Head of caudate nucleus (tissue), 42 donors: ENCODE measurements at places on chromosomes 12 and 14.

- no peak for DNase-seq
These were observed 42.3 kb upstream of the CSRP2 start for GRCh38 chr12:76921100-76921471.

DNA sequence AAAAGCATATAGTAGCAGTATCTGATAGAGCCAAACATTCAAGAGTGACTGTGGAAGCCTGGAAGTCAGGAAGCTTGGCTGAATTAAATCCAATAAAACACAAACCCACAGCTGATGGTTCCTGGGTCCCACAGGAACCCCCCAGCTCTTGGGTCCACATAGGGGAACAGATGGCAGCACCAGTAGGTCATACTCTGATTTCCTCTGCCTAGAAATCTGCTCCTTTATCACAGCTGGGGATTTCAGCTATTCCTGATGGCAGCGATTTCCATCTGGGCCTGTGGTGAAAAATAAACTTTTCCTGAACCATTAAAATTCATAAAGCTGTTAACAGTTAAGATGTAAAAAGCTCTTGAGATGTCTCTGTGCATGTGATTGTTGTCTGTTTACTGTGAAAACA is 202.0 kb upstream of the FRMD6 start:
- DNase-seq = no peak

GRCh38 chr14:28243600-28243999 is 523.0 kb upstream of the FOXG1 start:
- DNase-seq = no peak

- DNase-seq = peak; percentile 50
These were observed 98.4 kb downstream of the APAF1 start for GRCh38 chr12:98743362-98743953.

GRCh38 chr14:75543253-75543652 is 21.0 kb downstream of the BATF start:
- no peak for DNase-seq

DNA sequence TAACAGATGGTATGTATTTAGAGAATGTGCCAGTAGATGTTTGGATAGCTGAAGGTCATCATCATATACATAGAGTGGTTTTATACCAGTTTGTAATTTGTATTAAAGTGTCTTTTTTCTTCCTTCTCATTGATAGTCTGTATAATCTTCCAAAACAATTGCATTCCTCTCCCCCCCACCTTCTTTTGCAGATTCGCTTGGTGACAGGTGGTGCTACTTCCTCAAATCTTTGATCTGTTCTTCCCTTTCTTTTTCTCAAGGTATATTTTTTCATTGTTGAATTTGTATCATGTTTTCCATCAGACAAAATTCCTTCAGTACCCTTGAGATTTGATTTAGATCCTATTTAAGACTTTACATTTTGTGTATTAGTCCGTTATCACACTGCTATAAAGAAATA is 15.0 kb downstream of the TBC1D15 start:
- DNase-seq = no peak

GRCh38 chr12:116910645-116911451 is at the start of gene FBXW8:
FBXW8 (plus strand) TSS chr12:116910950; CDS start chr12:116911038, 88 bp downstream.
- DNase-seq = peak; percentile 35

- no peak for DNase-seq
These were observed 5.2 kb downstream of the OR4E1 start for GRCh38 chr14:21668377-21668776.

- no peak for DNase-seq
These were observed 582.6 kb downstream of the ALG10 start for GRCh38 chr12:34604631-34605509.

DNA sequence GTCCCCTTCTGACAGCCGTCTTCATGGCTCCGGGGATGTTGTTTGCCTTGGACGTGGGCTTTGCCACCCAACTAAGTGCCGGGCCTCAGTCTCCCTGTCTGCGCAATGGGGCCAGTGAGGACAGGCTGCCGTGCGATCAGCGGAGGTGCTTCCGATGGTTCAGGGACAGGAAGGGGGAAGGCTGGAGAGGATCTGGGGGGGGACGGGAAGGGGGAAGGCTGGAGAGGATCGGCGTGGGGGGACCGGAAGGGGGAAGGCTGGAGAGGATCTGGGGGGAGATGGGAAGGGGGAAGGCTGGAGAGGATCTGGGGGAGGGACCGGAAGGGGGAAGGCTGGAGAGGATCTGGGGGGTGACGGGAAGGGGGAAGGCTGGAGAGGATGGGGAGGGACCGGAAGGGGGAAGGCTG is 3.4 kb downstream of the MMP17 start:
- DNase-seq = no peak

GRCh38 chr14:95025218-95025617 is 132.1 kb downstream of the DICER1 start:
- no peak for DNase-seq

DNA sequence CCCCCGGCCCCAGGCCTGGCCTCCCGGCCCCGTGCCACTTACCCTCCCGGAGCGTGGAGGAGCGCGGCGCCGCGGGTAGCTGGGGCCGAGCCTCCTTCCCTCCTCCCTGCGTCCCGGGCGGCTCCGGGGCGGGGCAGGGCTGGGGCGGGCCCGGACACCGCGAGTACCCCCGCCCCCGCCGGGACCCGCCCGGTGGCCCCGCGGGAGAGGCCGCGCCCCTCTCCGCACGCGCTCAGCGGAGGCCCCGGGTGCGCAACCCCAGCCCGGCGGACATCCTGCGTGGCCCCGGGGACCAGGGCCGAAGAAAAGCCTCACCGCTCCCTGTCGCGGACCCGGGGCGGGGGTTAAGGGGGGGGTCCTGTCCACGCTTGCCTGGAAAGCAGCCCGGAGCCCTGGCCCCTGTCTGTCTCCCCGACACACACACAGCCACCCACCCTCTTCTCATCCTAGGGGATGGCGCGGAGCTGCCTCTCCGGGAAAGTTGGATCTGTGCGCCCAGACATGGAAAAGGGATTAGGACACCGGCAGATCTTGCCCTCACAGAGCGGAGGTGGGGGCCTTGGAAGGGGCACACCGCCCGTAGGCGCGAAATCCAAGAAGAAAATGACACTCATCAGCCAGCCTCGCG is at the start of gene SYNE3:
Gene SYNE3, minus strand, starts transcription at position 97 of the 628 bp plus-strand sequence. CDS start 40,829 bp downstream, outside the sequence.
- DNase-seq = peak; percentile 42

- DNase-seq = no peak
These were observed 2.1 kb upstream of the GPD1 start for GRCh38 chr12:50101663-50102062.

DNA sequence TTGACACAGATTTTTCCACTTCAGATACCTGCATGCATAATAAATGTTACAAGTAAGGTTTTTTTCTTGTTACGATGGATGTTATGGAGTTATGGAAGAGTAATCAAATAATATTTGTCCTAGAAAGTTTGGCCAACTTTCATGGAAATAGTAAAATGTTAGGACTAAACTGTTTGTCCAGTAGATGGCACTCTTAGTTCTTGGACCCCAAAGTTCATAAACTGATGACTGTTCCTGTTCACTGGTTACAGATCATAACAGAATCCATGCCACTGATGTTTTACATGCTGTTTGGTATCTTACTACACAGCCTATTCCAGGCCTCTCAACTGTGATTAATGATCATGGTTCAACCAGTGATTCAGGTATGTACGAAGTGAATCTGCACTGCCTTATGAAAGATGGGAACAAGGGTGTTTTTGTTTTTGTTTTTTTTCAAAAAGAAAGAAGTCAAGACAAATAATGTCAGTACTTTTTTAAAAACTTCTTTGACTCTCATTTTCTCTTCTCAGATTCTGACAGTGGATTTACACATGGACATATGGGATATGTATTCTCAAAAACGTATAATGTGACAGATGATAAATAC is 48.8 kb upstream of the SLCO1C1 start:
- no peak for DNase-seq

- DNase-seq = peak; percentile 88
These were observed 3.0 kb downstream of the LTBP2 start for GRCh38 chr14:74608959-74609611.

DNA sequence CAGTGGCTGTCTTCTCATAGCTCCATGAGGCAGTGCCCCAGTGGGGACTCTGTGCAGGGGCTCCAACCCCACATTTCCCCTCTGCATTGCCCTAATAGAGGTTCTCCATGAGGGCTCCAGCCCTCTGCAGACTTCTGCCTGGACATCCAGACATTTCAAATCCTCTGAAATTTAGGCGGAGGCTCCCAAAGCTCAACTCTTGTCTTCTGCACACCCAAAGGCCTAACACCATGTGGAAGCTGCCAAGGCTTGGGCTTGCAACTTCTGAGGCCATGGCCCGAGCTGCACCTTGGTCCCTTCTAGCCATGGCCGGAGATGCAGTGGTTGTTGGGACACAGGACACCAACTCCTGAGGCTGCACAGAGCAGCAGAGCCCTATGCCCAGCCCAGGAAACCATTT is 20.5 kb upstream of the PPP2R5C start:
- DNase-seq = no peak

GRCh38 chr12:127546721-127547505 is 720.1 kb upstream of the TMEM132C start:
- DNase-seq = no peak

DNA sequence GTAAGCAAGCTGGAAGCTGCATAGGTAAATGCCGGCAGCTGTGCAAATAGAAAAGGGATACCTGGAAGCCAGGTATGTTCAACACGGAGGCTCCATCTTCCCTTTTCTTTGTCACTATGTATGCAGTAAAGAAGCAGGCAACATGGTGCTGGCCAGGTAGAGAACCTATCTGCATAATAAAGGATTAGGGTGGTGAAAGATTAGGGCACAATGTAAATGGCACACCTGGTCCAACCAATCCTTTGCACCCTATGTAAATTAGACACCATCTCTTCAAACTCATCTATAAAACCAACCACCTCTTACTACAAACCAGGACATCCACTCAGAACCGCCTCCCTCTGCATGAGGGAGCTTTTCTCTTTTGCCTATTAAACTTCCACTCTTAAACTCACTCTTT is 32.3 kb downstream of the RPS29 start:
- DNase-seq = no peak

GRCh38 chr12:42958291-42958674 is 368.7 kb upstream of the PRICKLE1 start:
- no peak for DNase-seq

DNA sequence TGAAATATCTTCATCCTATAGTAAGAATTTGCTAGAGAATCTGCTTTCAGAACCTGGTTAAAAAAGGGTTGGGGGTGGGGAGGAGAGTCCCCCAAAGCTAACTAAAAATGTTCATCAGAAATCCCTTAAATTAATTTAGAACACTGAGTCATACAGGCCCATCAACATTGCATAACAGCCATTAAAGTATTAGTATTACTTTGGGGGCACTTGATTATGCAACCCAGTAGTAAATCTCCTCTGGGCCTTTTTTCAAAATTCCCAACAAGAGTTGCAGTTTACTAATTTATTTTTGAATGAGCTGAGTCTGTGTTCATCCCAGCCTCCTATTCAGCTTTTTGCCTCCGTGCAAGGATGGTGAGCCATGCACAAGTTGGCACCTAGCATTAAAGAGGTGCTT is 8.8 kb upstream of the SLC24A4 start:
- no peak for DNase-seq

- no peak for DNase-seq
These were observed 51.6 kb downstream of the RIN3 start for GRCh38 chr14:92565040-92565717.

DNA sequence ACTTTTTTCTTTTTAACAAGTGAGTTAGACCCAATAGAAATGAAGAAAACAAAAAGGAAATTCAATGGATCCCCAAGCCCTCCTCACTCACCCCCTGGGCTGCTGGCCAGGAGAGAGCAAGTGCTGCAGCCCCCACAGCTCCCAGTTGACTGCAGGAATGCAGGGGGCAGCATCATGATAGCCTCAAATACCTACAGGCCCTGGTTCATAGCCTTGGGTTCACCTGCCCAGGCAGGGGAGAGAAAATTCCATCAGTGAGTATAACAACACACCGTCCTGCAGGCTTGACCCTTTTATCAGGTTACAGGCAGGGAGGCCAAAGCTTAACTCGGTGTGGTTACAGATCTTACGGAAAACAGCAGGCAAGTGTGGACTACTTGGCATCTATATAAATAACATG is 76.3 kb downstream of the PHLDA1 start:
- no peak for DNase-seq

GRCh38 chr12:51023625-51024382 is 2.4 kb downstream of the SLC11A2 start:
- no peak for DNase-seq
